ENCODE measurements at places on chromosomes 6 and 20.

DNA sequence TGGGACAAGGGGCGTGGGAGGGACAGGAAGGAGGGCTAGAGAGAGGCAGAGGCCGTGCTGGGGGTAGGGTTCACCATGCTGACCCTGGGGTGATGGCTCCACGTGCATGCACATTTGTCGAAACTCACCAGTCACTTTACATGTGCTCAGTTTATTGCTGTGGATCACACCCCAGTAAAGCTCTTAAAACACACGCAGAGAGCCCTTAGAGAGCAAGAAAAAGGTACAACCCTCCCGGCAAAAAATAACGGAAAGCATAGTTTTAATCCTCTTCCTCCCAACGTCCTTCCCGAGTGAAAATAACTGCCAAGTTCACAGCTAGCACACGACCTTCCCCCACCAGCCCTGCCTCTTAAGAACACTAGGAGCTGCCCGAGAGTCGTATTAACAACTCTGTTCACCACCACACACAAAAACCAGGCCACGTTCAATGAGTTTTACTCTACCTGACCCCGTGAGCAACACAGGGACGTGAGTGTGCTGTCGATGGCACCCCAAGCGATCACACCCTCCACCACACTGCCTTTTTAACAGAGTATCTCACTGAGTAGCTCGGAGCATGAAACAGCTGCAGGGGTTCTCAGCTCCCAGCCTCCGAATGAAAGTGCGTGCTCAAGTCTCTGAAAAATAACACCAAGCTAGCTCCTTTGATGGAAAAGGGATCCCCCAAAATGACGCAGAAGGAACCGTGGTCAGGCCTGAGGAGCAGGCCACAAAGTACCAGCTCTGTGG, 39.7 kb downstream of the TAF4 start:
- DNase-seq = no peak

GRCh38 chr6:166413491-166413951, 30.8 kb upstream of the MPC1 start:
- no peak for DNase-seq

DNA sequence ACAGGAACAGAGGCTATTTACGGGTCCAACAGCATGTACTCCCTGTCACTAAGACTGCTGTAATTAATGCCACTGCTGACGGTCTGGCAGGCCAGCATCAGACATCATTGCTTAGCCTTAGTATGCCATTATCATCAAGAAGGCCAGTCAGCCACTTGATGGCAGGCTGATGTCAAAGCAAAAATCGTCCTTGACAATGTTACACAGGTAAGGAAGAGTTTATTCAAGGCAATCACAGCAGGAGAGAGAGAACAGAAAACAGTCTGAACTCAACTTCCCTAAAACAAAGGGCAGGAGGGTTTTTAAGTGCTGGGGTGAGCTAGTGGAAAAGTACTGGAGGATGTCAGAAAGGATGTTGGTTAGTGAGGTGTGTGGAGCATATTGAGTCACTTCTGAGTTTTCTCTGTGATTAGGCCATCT, 25.1 kb downstream of the FKBP1C start:
- DNase-seq = no peak

GRCh38 chr6:40387871-40388264, 199.3 kb downstream of the LRFN2 start:
- DNase-seq = no peak

DNA sequence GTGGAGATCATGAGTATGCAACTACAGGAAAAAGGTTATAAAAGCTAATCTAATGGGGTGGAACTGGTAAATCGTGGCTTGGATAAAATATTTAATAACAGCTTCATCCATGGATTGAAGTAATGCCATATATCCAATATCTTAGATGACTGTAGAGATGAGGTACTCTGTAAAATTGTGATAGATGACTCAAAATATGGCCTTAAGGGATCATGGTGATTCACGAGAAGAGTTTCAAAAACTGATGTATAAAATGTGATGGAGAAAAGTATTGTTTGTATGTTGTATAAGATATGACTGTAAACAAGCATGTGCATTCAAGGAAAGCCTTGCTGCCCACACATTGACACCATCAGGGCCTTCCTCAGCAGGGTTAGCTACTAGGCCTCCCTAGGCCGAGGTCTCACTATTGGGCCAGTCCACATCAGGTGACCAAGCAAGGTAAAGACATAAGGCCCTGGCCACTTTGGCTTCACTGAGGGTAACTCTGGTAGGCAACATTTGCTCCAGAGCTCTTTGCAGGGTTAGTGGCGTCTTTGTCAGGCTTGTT, 17.7 kb upstream of the CCN6 start:
- DNase-seq = no peak

GRCh38 chr20:14599613-14600012, 262.2 kb upstream of the FLRT3 start:
- no peak for DNase-seq

DNA sequence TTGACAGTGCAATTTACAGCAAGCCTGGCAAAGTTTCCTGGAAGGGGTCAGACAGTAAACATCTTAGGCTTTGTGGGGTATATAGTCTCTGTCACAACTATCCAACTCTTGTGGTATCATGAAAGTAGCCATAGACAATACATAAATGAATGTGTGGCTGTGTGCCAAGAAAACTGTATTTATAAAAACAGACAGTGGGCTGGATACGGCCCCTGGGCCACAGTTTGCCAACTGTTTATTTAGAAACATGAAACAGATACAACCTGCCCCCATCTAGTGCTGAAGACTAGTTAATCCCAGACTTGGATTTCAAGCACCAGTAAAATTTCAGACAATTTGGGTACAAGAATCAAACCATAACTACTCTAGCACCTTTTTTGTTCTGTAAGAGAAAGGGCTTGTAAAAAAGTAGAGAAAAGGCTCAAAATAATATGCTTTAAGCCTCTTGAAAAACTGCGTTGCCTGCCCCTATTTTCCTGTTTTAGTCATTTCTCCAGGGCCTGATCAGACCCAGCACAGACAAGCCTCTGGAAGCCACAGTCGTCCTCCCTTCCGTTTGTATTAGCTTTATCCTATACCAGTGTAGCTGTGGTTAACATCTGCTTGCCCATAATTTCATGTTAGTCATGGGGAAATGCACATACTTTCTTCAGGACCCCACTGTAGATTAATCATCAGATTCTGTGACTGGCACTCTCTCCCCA, 30.8 kb downstream of the JAG1 start:
- DNase-seq = no peak

DNA sequence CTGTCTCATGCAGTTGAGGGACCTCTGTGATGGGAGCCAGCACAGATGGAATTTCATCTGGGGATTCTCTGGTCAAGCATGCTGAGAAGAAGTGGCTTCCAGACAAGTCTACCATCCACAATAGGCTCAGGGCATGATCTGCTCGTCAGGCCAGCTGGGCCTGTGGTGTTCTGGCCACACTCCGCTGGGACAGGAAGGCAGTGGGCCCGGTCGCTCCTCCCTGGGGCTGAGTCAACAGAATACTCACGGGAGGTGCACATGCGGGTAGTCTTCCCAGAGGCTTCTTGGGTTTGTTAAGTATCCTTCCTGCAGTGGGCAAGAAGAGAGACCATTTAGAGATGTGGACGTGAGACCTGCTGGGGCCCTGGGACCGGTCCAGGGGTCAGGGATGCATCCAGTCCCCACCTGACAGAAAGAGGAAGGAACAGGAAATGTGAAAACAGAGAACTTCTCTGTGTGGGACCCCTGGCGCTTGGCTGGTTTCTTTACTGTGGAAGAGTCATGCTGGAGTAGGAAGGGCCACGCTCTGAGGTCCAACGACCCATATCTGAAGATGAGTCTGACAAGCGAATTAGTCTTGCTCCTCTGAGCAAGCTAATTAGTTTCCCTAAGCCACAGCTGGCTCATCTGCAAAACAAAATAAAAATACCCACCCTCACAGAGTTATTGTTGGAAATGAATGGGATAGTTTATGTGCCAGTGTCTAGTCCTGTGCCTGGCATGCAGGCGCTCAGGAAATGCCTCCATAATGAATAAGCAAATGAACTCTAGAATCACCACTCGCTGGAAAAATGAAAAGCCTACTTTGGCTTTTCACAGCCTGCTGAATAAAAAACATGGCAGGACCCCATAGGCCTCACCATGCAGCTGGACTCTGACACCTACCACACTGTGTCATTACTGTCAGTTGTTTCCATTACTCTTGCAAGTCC, 67.3 kb downstream of the TRAM2 start:
- no peak for DNase-seq

DNA sequence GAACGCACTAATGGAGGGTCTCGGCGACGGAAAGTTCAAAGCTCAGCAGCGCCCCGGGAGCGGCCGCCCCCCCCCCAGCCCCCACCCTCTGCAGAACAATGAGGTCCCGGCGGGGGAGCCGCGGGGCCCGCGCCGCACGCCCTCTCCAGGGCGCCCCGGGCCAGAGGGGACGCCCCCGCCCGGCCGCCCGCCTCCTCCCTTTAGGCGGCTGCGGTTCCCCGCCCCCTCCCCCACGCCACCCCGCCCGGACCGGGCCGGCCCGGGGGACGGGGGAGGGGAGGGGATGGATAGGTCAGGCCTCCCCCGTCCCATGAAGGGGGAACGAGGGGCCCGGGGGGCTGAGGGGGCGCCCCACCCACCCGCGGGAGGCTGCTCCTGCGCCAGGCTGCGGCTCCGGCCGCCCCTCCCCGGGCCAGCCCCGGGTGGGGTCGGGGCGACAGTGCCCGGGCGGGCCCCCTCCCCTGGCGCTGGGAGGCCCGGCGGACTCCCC, 1.5 kb downstream of the NOL4L start:
- no peak for DNase-seq

- no peak for DNase-seq
These were observed 143.9 kb downstream of the PXDC1 start for GRCh38 chr6:3607599-3607998.

DNA sequence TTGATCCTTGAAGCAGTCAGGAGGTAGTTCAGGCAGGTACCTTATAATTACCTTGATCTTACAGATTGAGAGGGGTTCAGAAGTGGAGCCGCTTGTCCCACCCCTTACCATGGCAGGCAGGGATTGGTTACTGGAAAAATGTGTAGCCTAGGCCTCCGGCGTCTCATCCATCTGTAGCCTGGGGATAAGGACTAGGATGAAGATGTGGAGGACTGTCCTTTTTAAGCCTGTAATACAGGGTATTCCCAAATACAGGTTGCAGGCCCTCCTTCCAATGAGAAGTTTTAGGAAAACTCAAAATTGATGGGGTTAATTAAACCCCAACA, 2.8 kb downstream of the HMGA1 start:
- DNase-seq = no peak

GRCh38 chr6:11889572-11889971, 111.0 kb upstream of the ADTRP start:
- DNase-seq = no peak

DNA sequence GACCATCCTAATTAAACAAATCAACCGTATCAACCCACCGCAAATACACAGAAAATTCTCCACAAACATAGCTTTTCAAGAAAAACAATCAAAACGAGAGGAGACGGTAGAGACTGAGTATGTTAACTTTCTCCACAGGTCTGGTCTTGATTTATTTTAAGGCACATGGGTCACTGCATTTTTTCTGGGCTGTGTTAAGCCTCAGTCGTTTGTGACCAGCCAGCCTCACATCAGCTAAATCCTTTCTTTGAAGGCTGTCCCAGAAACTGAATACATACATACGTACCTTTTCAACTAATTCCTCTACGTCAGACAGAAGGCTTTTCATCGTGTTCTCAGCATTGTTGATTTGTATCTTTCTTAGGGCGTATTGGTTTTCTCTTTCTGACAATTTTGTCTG, 69.4 kb downstream of the LAMA4 start:
- DNase-seq = no peak

DNA sequence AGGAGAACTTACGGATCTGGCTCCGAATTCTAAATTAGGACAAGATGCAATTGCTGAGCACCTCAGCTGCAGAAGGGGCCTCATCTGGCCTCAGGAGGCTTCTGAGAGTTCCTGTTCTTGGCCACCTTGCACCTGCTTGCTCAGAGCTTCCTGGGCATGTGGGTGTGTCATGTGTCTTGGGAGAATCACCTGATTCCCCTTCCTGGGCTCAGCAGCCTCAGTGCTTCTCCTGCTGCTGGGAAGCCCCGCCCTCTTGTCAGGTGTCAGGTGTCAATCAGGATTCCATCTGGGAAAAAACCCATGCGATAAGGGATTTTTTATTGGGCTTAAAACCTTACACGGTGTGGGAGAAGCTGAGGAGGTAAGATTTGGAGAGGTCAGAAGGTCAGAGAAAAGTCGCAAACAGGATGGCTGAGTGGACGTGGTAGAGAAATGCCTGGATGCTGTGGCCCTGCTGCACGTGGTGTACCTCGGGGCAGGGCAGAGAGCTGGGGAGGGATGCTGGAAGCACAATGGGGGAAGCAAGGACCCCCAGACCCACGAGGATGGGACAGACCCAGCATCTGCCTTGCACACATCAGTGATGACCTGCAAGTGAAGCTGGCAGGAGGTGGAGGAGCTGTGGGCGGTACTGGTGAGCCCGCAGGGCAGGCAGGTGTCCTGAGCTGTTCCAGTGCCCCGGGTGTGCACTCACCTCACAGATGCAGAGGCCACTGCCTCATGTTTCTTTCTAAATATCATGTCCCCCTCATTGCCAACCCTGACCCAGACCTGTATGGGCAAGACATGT, 170.8 kb downstream of the CDH4 start:
- no peak for DNase-seq

- no peak for DNase-seq
These were observed 120.4 kb downstream of the SIM1 start for GRCh38 chr6:100344321-100344720.

DNA sequence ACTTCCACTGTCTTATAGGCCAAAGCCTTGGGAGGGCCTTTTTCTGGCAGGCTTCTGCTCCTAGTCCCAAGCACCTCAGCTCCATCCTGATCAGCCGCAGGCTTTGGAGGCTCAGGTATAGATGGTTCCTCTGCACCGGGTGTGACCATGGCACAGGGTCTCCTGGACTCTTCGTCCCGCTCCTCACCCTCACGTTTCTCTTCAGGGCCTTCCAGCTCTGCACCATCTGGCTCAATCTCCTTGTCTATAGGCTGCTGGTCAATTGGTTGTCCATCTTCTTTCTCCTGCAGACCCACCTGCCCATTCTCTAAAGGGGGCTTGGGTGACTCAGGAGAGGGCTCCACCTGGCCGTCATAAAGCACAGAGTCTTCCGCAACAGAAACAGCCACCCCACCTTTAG, 37.0 kb downstream of the BFSP1 start:
- no peak for DNase-seq

GRCh38 chr6:165805636-165806035, 142.6 kb upstream of the PDE10A start:
- no peak for DNase-seq

DNA sequence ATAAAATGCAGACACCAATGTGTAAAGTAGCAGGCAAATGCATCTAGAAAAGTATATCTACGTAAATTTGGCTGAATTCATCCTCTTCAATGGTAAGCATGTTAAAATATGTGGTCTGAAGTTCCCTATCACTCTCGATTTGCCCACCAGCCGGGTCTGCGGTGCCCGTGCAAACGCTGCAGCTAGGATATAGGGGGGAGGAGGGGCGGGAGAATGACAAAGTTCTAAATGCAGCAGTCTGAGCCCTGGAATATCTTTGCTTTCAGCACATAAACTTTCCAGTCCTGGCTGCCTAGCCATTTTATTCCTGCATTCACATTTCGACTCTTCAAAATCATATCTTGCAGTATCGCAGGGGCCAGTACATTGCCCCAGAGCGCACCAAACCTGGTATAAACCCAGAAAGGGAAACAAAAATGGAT, 708 bp downstream of the NRN1 start:
- DNase-seq = no peak

GRCh38 chr20:10978019-10978702, 304.4 kb upstream of the JAG1 start:
- no peak for DNase-seq
